ENCODE measurements at places on chromosomes 1 and 21.

DNA sequence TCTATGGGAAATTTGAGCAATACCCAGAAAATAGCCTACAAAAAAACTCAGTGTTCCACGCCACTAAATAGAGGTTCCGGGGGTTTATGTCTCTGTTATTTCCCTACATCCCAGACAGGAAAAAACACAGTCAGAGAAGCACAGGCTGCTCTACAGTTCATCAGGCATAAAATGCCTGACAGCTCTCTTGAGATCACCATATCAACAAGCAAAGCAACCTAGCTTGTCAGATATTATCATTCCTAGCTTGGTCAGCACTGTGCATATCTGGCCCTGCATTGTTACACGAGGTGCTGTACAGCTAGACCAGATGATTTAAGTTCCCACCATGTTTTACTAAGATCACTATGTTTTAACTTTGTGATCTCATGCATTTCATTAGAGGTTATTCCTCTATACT lies 172.6 kb downstream of the PTPRC start:
- no peak for DNase-seq

DNA sequence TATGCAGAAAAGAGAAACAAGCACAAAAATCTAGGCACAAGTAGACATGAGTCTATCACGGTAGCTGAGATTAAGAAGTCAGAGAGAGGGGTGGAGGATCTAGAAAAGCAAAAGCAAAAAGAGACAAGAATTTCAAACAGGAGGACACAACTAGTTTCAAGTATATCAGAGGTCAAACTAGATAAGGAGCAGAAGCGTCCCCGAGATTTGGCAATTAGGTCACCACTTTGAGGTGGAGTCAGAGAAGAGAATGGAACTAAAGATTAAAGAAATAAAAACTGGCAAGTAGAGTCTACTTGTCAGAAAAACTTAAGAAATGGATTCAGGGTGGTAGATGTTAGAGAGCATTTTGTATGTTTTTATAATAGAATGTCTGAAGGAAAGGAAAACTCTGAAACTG lies 2.3 kb downstream of the SF3B4 start:
- DNase-seq: no peak

- DNase-seq: no peak
Observed at GRCh38 chr21:26784974-26785373, 60.2 kb downstream of the ADAMTS1 start.

- no peak for DNase-seq
Observed at GRCh38 chr21:34650861-34651431, 17.8 kb upstream of the CLIC6 start.

DNA sequence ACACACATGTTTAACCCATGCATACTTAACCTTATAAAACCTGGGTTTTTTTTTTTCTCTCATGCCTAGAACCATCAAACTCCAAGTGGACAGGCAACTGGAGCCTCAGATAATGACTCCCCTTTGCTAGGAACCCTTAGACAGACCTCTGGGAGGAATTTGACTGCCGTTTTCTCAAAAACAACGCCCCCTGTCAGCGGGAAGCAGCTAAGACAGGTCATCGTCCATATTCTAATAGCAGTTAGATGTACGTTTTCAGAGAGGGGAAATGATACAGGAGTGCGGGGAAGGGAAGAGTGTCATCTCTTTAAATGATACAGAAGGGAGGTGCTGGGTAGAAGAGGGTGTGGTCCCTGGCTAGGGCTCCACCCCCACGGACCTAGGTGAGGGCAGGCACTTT lies 34.7 kb downstream of the LRRC3 start:
- no peak for DNase-seq

DNA sequence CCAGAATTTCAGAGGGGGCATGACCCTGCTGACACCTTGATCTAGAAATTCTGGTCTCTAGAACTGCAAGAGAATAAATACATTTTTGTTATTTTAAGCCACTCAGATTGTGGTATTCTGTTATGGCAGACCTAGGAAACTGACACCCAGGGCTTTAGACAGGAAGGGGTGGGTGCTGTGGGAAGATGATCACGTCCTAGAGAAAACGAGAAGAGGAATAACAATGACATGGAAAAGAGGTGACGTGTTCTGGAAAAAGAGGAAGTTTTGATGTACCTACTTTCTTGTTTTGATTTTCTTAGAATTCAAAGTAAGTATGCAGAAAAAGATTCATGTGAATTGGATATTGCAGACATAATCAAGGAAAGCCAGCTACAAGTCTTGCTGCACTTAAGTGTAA lies 232.9 kb upstream of the RUNX1 start:
- DNase-seq: no peak

- DNase-seq: no peak
Observed at GRCh38 chr21:43025636-43026180, 49.9 kb downstream of the CBS start.

DNA sequence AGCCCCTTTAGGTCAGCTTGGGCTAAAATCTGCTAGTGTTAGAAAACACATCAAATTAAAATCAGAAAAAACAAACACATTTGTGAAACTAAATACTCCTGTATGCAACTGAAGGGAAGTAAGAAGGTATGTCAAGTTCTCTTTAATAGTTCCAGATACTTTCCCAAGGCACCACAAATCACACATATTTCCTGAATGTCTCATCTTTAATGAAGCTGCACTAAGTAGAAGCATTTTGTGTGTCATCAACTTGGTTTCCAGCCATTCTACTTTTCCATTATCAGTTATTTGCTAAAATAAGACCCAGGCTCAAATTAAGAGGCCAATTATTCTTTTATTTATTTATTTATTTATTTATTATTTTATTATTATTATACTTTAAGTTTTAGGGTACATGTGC lies 34.7 kb downstream of the CRB1 start:
- DNase-seq: no peak

DNA sequence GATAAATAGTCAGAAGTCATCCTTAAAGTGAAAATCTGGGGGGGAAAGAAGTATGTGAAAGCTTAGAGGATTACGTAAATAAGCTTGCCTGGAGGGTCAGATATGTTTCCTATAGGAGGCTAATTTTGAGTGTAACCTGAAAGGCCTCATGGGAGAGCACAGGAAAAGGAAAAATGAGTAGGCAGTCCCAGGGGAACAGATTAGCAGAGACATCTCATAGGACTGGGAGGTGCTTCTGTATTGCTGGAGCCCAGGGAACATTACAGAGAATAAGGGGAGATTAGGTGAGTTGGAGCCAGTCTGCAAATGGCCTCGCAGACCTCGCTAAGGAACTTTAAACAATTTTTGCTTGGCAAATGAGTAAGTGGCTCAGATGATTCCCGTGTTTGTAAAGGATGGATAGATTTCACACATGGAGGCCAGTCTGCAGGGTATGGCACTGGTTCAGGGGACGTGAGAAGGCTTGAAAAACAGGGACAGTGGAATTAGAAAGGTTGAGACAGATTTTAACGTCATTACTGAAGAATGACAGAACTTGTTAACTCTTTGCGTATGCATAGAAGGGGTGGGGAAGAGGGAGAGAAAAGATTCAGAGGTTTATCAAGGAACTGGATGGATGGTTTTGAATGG lies 149.1 kb downstream of the GREM2 start:
- no peak for DNase-seq

DNA sequence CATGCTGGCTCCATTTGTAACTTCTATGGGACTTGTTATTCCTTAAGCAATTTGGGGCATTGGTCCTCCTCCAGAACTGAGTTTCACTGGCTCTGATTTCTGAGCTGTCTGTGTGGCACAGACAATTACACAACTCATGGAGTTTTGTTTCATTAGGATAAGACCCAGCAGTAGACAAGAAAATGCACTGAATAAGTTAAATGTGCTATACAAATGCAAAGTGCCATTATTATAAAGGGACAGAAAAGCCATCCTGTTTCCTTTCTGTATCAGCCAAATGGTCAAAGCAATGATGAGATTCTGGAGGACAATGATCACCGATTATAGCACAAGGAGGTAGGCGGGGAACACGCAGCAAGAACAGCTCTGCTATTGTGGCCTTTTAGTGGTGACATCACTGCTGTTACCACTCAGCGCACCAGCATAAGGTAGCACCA lies 81.9 kb downstream of the CNIH3 start:
- no peak for DNase-seq

DNA sequence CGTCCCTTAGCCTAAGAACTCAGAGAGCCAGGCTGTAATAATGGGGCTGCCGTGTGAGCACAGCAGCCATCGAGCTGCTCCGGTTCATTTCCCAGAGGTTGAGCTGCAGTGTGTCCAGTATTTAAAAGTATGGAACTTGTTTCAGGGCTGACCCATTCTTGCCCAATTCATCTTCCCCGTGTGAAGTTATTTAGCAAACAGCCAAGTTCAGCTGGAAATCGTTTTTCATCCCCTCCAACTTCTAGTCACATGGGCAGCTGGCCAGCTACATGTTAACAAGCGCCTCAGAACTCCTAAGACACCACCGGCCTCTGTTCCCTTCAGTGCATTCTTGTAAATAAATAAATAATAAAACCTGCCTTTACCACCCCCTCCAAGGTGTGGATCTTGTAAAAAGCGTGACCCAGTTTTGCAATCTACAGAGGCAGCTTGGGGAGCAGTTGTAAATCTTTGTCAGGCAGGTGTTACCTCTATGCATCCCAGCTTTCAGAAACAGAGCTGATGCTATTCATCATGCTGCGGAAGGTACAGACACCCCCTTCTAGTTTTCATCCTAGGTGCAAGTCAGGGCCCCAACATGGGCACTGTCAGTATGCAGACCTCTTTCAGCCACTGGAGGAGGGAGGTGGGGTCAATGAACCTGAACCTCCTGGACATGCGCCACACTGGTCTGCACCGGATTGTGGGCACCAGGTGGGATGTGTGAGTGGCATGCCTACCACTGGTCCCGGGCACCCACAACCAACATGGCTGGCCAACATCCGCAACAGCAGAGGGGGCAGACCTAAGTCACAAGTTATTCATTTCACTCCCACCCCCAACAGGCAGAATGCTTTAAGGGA lies 18.7 kb upstream of the KNCN start:
- DNase-seq: no peak

- DNase-seq: no peak
Observed at GRCh38 chr1:208369658-208370057, 125.5 kb upstream of the PLXNA2 start.

- no peak for DNase-seq
Observed at GRCh38 chr1:203769505-203770343, 4.7 kb downstream of the LAX1 start.

DNA sequence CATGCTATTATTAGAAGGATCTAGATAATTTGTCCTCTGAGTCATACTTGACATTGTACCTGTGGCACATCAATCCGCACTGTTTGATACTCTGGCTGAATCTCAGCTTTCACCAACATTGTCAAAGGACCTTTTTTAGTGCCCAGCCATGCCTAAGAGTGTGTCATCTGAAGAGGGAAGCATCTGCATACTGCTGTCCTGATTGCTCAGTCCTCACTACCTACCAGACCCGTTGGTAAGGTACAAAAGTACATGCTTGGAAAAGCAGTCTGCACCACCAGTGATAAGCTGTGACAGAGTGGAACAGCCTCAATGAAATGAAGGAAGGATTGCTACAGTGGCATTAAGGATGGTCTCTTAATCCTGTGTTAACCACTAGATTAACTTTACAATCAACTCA lies 17.1 kb downstream of the SYNC start:
- no peak for DNase-seq

DNA sequence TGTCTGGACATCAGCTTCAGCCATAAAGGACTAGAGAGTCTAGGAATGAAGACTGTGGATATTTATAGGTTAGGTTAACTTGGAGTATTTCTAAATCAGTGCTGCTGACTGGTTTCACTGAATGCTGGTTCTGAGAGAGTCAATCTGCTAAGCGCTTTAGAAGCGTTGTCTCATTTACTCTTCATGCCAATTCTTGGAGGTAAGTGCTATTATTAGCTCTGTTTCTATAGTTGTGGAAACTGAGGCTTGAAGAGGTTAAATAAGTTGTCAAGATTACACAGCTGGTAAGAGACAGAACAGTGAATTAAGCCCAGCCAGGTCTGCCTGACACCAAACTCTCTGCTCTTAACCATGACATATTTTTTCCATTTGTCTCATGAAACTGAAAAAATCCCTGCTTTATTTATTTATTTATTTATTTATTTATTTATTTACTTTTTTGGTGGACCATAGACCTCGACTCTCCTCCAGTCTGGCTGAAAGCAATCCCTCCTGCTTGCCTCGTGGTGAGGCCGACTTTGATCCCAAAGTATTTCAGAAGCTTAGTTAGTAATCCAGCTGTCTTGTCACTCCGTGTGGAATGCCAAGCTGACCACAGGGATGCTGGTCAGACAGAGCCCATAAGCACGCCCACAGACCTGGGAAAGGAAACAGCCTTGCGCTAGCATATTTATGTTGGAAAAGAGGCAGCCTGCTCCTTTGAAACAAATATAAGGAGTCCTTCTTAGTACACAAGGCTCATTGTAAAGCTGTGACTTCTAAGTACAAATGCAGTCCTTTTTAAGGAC lies 16.9 kb downstream of the NTMT2 start:
- DNase-seq: no peak

DNA sequence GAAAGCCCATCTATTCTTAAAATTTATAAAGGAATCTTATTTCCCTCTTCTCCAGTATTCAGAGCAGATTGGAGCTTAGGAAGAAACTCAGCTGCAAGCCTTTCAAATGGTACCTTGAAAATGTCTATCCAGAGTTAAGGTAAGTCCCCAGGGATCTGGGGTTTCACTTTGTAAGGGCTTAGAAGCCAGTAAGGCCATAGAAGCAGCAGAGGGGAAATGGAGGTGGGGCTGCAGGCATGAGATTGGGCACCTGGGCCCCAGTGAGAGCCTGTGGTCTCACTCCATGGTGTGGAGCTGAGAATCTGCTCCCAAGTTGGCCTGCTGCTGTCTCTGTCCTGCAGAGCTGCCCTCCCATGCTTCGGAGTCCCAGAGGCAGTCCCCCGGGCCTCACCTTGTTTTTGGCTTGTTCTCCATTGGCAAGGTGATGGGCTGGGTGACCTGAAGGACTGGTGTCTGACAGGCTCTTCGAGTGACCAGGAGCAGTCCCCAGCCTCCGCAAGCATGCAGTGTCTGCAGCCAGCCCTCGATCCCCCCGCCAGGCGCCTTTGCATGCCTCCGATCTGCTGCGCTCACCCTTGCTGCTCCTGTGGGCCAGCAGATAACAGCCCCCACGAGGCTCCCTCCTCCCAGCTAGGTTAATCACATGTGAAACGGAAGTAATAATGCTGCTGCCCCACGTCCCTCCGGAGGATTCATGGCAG lies 163.1 kb downstream of the PGBD5 start:
- DNase-seq: no peak

GRCh38 chr1:1344655-1345361 lies 4.4 kb downstream of the DVL1 start:
- peak; percentile 67 for DNase-seq

All from H1 (cell line).